ENCODE measurements at places on chromosomes 6 and 20.

GRCh38 chr6:11722805-11723631 is 55.6 kb downstream of the ADTRP start:
- DNase-seq: no peak

- DNase-seq: no peak
Measured at GRCh38 chr20:53304146-53304545, 289.5 kb downstream of the ZNF217 start.

DNA sequence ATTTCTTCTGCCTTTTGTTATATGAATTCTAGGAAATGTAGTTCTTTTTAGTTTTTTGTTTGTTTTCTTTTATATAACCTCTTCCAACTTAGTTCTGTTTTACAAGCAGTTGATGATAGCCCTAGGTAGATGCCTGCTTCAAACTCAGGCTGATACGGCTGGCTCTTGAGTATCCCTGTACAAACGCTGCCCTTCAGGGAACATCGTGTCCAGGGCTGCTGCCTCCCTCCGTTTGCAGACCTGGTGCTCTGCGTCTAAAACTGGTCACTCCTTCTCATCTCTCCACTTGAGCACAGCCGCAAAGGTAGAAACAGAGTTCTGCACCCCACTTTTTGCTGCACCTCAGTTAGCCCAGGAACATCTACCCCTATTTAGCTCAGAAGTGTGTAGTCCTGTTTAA is 310.1 kb downstream of the PRL start:
- no peak for DNase-seq

- DNase-seq: no peak
Measured at GRCh38 chr6:17910189-17910588, 77.2 kb downstream of the KIF13A start.

DNA sequence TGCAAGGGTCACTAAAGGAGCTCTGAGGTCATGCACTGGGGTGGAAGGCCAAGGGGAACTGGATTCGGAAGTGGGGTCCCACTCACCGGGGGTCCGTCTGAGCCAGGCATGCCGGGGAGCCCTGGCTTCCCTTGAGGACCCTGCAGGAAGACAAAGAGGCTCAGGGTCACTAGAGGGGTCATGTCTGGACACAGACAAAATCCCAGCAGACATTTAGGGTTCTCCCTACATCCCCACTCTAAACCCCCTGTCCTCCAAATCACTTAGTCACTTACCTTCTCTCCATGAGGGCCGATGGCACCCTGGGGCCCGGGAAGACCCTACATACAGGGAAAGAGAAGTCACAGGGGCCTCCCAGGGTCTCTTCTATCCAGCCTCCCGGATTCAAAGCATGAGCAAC is 15.4 kb downstream of the COL11A2 start:
- no peak for DNase-seq

DNA sequence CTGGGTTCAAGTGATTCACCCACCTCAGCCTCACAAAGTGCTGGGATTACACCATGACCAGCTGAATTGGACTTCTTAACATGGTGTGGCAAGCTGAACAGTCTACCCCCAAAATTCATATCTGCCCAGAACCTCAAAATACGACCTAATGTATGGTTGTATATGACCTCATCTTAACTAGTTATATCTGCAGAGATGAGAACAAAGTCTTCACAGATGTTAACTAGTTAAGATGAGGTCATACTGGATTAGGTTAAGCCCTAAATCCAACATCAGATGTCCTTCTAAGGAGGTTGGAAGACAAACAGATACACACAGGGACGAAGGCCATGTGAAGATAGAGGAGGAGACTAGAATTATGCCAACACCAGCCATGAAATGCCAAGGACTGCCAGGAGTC is 102.5 kb downstream of the JPH2 start:
- no peak for DNase-seq

GRCh38 chr6:16336056-16336818 is 97.8 kb downstream of the GMPR start:
- no peak for DNase-seq

GRCh38 chr6:13680448-13680968 is 31.1 kb downstream of the RANBP9 start:
- DNase-seq: no peak

DNA sequence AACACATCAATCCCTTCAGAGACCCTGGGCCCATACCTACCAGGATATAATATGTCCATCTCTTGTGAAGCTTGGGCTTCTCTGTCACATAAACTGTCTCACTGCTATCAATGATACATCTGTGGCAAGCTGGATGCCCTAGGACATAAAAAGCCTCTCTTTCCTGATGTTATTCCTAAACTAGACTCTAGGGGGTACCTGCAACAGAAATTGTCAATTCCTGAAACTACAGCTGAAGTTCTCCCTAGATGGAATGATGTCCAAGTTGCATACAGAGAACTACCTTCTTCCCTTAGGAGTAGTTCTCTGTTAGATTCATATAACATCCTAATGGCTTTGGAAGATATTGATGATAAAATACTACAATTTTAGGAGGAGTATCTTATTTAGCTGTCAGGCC is 35.8 kb downstream of the TBX18 start:
- DNase-seq: no peak

All from CD8-positive, alpha-beta T cell (primary cell).